Suprapubic skin (tissue), 4 donors: ENCODE measurements at places on chromosomes 1 and 21. TPM values are rescaled to one million over a fixed set of nuclear protein-coding genes. Genes with fewer than 3 reads are reported as not detected.

GRCh38 chr1:204307334-204307883, 52.3 kb downstream of the PLEKHA6 start:
- H3K36me3 ChIP-seq, result no peaks in the 10 kb centered on the region
- H3K4me3 ChIP-seq, result peak overlapping the region; percentile 20
- no peaks in the 10 kb centered on the region for H3K27me3 ChIP-seq

DNA sequence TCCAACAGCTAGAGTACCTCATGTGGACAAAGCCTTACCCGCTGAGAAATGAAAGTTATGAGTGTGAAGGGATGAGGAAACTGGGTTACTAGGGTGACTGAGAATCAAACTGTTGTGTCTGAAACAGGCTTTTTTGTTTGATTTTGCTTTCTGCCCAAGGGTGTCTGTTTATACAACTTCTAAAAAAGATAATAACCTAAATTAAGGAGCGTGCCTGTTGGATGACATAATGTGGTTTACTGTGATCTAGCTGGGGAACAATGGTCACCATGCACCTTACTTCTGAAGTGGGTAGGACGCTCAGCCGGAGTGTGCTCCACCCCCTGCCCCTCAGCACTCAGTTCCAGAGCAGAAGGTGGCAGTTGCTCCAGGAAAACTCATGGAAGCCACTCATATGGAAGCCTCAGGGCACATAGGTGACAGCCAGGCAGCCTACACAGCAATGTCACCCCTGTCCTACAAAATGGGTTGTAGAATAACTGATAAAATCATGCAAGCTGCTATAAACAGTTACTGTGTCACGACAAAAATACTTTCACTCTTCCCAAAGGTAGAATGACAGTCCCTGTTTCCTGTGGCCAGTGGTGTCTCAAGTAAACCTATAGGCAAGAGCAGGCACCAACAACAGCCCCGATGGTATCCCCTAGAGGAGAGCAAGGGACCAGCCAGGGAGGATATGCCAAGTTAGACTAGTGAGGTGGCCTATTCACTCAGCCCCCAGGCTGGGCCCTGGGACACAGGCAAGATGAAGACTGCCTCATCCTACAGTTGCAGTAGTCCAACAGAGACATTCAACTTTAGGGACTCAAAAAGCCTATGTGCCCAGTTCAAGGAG, 29.3 kb downstream of the SIPA1L2 start:
- no peak overlapping the region for H3K4me3 ChIP-seq
- no peaks in the 10 kb centered on the region for H3K27me3 ChIP-seq
- H3K36me3 ChIP-seq, result no peaks in the 10 kb centered on the region

GRCh38 chr1:20370698-20371097, 80.0 kb downstream of the VWA5B1 start:
- H3K4me1 ChIP-seq, result peaks cover 16% of the 10 kb centered on the region
- DNase-seq, result no peak
- H3K36me3 ChIP-seq, result no peaks in the 10 kb centered on the region

- no peaks in the 10 kb centered on the region for H3K36me3 ChIP-seq
- no peak for DNase-seq
- H3K4me1 ChIP-seq, result peaks cover 5% of the 10 kb centered on the region
- peaks cover 10% of the 10 kb centered on the region for H3K27me3 ChIP-seq
- H3K27ac ChIP-seq, result no peak overlapping the region
These were observed 148.3 kb downstream of the C1orf94 start for GRCh38 chr1:34324879-34325440.

DNA sequence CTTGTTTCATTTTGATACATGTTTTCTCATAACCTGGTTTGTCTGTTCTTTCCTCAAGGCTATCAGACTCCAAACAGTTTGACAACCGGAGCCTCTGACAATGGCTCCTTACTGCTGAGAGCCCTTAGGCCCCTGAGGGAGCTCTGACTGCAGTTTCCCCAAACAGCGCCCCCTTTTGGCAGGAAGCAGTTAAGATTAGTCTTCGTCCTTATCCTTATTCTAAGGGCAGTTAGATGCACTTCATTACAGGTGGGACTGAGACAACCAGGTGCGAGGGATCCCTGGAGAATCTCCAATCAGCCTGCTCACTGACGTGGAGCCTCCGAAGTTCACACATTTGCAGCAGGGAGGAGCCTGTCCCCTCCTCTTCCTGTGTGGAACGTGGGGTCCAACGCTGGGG, 393.1 kb downstream of the BRINP3 start:
- no peak overlapping the region for H3K27ac ChIP-seq
- no peaks in the 10 kb centered on the region for H3K27me3 ChIP-seq
- no peak for DNase-seq
- H3K4me3 ChIP-seq, result no peak overlapping the region
- no peaks in the 10 kb centered on the region for H3K36me3 ChIP-seq

- no peaks in the 10 kb centered on the region for H3K27me3 ChIP-seq
- peaks cover 4% of the 10 kb centered on the region for H3K4me1 ChIP-seq
- no peak overlapping the region for H3K4me3 ChIP-seq
These were observed 315.0 kb downstream of the TGFB2 start for GRCh38 chr1:218659911-218660677.

GRCh38 chr1:223175032-223175431, 32.0 kb upstream of the TLR5 start:
- peaks cover 37% of the 10 kb centered on the region for H3K4me1 ChIP-seq
- DNase-seq, result no peak
- H3K36me3 ChIP-seq, result no peaks in the 10 kb centered on the region
- no peaks in the 10 kb centered on the region for H3K27me3 ChIP-seq

GRCh38 chr1:155322953-155323728, 2.4 kb downstream of the RUSC1 start:
- no peaks in the 10 kb centered on the region for H3K27me3 ChIP-seq
- H3K27ac ChIP-seq, result peak overlapping the region; percentile 88
- peaks cover 26% of the 10 kb centered on the region for H3K36me3 ChIP-seq
- peak overlapping the region; percentile 79 for H3K4me3 ChIP-seq

- peaks cover 86% of the 10 kb centered on the region for H3K4me1 ChIP-seq
- H3K27me3 ChIP-seq, result no peaks in the 10 kb centered on the region
- H3K4me3 ChIP-seq, result peak overlapping the region; percentile 22
- peak; percentile 86 for DNase-seq
- peak overlapping the region; percentile 81 for H3K27ac ChIP-seq
These were observed 32.4 kb downstream of the GNB1 start for GRCh38 chr1:1858382-1859086.

GRCh38 chr1:56060906-56061305, 518.5 kb downstream of the PLPP3 start:
- H3K4me1 ChIP-seq, result peaks cover 30% of the 10 kb centered on the region
- H3K36me3 ChIP-seq, result no peaks in the 10 kb centered on the region
- H3K27me3 ChIP-seq, result no peaks in the 10 kb centered on the region
- no peak for DNase-seq
- no peak overlapping the region for H3K27ac ChIP-seq
- no peak overlapping the region for H3K4me3 ChIP-seq

DNA sequence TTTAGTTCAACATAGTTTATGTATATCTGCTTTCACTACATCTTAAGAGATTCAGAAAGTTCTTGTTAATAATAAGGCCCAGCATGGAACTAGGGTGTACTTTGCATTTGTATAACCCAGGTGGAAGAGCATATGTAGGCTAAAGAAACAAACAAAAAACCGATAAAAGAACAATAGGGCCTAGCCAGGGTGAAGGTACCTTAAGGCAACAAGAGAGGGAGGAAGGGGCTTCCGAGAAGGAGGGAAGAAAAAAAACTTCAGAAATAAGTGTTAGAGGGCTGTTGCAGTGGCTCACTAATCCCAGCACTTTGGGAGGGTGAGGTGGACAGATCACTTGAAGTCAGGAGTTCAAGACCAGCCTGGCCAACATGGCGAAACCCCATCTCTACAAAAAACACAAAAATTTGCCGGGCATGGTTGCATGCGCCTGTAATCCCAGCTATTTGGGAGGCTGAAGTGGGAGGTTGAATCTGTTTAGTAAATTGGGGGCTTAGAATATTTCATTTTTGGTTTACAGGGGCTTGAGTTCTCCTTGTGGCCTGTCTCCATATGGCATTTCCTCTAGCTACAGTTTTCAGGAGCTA, 4.7 kb upstream of the SPATA45 start:
- H3K36me3 ChIP-seq, result no peaks in the 10 kb centered on the region
- H3K4me1 ChIP-seq, result peaks cover 4% of the 10 kb centered on the region
- no peak overlapping the region for H3K27ac ChIP-seq
- no peaks in the 10 kb centered on the region for H3K27me3 ChIP-seq

DNA sequence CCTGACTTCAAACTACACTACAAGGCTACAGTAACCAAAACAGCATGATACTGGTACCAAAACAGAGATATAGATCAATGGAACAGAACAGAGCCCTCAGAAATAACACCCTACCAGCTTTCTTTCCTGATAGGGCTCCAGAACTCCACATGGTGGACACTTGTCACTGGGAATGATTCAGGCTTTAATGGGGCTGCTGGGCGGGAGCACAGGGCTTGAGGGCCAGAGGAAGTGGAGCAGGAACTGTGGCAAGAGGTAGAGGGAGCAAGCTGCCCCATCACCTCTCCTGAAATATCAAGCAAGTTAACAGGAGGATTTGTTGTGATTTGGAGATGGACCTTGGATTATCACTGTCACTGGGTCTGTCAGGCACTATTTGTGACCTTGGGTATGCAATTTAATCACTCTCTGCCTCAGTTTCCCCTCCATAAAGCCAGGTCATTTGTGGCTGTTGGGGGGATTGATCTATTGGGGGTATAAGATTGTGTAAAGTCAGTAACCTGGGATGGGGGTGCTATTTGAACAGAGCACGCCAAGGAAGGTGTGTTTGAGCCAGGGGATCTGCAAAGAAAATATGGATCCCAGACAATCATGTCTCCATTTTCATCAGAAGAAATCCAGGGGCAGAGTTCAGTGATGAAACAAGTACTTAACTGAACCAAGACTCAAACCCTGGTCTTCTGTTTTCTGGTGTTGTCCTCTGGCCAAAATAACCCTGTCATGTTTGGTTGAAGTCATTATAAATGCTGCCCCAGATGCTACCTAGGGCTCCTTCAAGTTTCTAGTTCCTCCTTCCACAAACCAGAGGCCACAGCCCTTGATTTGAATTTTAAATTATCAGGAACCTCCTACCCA, 25.2 kb downstream of the ETS2 start:
- peak overlapping the region; percentile 74 for H3K27ac ChIP-seq
- DNase-seq, result no peak
- H3K27me3 ChIP-seq, result no peaks in the 10 kb centered on the region
- no peaks in the 10 kb centered on the region for H3K36me3 ChIP-seq

DNA sequence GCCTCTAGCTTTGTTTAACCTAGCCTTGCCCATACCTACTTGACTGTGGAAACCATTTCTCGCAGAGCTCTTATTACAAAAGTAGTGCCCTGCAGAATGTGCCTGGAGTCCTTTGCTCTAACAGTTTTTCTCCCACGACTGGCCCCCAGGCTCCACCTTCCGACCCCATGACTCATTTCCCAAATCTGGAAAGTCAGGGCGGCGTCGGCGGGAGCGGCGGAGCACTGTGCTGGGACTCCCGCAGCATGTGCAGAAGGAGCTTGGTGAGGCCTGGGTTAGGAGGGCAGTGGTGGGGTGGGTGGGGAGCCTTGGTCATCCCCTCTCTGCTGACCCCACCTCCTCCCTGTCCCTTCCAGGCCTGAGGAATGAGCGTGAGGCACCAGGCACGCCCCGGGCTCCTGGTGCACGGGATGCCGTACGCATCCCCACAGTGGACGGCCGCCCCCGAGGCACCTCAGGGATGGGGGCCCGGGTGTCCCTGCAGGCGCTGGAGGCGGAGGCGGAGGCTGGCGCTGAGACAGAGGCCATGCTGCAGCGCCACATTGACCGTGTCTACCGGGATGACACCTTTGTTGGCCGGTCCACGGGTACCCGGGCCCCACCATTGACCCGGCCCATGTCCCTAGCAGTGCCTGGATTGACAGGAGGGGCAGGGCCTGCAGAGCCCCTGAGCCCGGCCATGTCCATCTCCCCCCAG, 47.5 kb downstream of the YARS1 start:
- no peaks in the 10 kb centered on the region for H3K27me3 ChIP-seq
- peaks cover 46% of the 10 kb centered on the region for H3K36me3 ChIP-seq
- no peak overlapping the region for H3K4me3 ChIP-seq
- H3K27ac ChIP-seq, result no peak overlapping the region
- H3K4me1 ChIP-seq, result peaks cover 68% of the 10 kb centered on the region

DNA sequence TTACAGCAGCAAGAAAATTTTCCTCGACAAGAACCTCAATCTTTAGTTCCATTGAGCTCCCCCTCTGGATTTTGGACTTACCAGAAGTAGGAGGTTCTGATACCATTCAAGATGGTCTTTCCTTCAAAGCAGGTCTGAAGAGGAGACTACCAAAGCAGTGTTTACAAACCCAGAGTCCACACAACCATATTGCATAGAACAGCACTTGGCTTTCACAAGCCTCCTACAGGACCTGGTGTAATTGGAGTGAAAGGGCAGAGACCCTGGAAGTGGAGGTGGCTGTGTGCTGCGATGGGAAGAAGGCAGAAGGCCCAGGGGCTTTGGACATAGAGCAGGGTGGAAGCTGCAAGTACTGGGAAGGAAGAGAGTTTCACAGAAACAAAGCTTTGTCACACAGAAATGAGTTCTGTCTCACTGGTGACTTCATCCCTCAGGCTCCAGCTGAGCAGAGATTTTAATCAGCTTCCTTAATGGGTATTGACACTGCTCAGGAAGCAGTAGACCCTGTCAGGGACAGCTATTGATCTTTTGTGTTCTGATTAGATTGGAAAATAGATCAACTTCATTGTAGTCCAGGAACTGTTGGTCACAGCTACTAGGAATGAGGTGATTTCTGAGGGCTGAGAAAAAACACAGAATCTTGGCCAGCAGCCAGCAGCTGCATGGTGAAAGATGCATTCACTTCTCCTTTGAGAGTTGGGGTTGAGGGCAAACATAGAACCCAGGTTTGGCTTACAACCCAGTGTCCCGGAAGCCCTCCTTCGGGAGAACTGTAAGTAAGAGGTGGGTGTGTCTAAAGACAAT, 124.0 kb downstream of the SYT2 start:
- no peak for DNase-seq
- no peak overlapping the region for H3K27ac ChIP-seq
- H3K4me3 ChIP-seq, result no peak overlapping the region
- peaks cover 50% of the 10 kb centered on the region for H3K4me1 ChIP-seq

DNA sequence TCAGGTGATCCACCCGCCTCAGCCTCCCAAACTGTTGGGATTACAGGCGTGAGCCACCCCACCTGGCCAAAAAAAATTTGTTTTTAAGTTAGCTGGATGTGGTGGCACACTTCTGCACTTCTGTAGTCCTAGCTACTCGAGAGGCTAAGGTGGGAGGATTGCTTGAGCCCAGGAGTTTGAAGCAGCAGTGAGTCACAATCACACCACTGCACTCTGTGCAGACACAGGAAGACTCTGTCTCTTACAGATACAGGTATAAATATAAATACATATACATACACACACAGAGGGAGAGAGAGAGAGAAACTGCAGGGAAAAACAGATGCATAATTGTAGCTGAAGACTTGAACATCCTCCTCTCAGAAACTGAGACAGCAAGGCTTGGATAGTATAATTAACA, 34.8 kb upstream of the EPS15 start:
- H3K36me3 ChIP-seq, result no peaks in the 10 kb centered on the region
- H3K4me3 ChIP-seq, result no peak overlapping the region
- H3K27me3 ChIP-seq, result no peaks in the 10 kb centered on the region
- no peak overlapping the region for H3K27ac ChIP-seq

- no peaks in the 10 kb centered on the region for H3K36me3 ChIP-seq
- no peak overlapping the region for H3K27ac ChIP-seq
- no peaks in the 10 kb centered on the region for H3K4me1 ChIP-seq
- no peaks in the 10 kb centered on the region for H3K27me3 ChIP-seq
- no peak for DNase-seq
These were observed 4.0 kb downstream of the TRAF3IP3 start for GRCh38 chr1:209759829-209760359.

The A3GALT2 gene
- not detected for total RNA-seq

The PDPN gene
- total RNA-seq, result 35.5 TPM

The MAP1LC3C gene
- total RNA-seq, result 12.0 TPM

The VTCN1 gene
- 4.1 TPM for total RNA-seq

The UMODL1 gene
- 0.15 TPM for total RNA-seq

The ESRRG gene
- 2.8 TPM for total RNA-seq

The NTMT2 gene
- total RNA-seq, result not detected
